ENCODE measurements at places on chromosomes 13 and 19.

GRCh38 chr13:77878190-77878589, 40.4 kb downstream of the EDNRB start:
- no peak for DNase-seq

GRCh38 chr13:110478405-110479214, 82.9 kb downstream of the RAB20 start:
- DNase-seq: no peak

DNA sequence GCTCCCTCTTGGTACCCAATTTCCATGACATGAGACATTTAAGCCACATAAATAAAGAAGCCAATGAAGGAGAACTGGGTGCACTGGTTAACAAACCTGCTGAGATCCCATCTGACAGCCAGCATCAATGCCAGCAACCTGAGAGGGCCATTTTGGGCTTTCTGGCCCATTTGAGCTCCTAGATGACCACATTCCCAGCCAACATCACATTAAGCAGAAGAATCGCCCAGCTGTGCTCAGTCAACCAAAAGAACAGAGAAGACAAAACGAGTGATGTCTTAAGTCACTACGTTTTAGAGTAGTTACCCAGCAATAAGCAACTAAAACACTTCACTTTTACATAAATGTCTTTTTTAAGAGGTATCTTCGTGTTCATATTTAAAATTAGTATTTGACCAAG, 21.9 kb downstream of the LCP1 start:
- no peak for DNase-seq

DNA sequence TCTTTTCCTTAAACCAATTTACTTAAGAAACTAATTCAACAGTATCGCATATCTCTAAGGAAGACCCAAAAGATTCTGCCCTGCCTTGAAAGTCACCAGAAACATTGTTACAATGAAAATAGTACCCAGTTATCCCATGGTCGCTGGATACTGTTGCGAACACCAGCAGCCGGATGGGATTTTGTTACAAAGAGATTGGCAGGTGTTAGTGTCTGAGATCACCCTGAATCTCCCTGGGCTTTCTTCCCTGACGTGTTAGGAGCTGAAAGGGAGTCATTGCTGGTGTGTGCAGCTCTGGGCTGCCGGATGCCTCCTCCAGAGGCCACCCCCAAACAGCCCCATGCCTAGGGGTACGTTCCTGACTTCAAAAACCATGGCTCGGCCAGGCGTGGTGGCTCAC, 38.2 kb downstream of the PTPRS start:
- no peak for DNase-seq

DNA sequence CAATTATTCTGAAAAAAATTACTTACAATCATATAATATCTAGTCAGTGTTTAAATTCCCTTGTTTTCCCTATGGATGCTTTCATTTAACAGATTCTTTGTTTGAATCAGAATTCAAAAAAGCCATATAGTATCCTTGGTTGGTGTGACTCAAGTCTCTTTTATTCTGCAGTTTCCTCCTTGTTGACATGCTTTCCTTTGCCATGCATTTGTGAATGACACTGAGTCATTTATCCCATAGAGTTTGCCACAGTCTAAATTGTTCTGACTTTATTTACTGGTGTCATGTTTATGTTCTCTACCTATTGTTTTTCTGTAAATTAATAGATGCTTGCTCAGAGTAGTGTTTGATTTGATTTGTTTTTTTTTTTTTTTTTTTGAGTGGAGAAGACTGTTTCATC, 893.8 kb upstream of the SLC10A2 start:
- DNase-seq: no peak

- no peak for DNase-seq
Observed at GRCh38 chr19:15812060-15812722, 3.3 kb downstream of the OR10H1 start.

GRCh38 chr13:106527445-106527801, 8.0 kb downstream of the EFNB2 start:
- no peak for DNase-seq

GRCh38 chr13:53447863-53448262, 419.2 kb downstream of the OLFM4 start:
- no peak for DNase-seq

- no peak for DNase-seq
Observed at GRCh38 chr13:41059456-41060081, 1.7 kb upstream of the WBP4 start.

- no peak for DNase-seq
Observed at GRCh38 chr13:99064624-99065234, 86.9 kb upstream of the DOCK9 start.

DNA sequence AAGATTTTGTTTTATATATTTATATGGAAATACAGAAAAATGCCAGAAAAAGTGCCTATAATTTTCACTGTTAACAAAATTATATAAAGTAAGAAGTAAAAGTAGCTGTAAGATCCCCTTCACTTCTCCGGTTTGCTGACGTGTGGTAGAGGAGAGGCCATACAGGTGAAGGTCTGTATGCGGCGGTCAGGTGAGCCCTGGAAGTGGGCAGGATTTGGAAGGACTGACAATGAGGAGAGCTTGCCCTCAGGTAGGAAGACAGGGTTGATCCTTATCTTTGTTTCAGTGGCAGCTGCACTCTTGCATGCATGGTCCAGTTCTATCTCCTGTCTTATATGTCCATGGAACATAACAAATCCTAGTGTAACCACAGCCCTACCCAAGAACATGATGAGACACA, 16.9 kb upstream of the TFDP1 start:
- DNase-seq: no peak

DNA sequence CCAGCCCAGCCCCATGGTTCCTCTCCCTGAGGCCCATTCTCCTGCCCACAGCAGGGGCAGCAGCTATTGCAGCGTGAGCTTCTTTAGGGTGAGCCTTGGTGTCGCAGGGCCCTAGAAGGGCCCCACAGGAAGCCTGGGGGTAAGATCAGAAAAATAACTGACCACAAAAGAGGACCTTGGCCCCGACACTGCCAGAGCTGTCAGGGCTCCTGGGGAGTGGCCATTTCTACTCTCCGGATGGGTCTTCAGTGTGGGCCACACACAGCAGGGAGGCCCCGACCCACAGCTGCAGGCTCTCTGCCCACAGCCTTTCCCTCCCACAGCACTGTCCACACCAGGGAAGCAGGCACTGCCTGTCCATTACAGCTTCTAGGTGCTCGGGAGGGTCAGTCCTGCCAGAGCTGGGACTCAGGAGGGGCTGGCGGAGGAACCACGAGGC, 3.5 kb upstream of the SIGLEC8 start:
- no peak for DNase-seq

DNA sequence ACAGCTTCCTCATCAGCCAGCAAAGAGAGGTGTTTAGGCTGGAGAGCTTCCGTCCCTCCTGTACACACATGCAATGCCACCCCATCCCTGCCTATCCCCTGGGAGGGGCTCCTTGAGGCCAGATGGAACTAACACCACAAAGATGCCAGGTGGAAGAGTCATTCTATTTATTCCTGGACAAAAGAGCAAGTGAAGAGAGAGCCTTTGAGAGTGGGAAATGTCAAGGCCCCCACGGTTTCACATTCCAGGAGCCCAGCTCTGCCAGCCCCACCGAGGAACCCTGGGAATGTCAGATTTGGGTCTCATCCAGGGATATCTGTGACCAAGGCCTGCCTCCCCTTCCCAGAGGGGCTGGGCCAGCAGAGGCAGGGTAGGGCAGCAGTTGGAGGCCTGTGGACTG, 30.8 kb upstream of the IGFL1 start:
- DNase-seq: no peak

DNA sequence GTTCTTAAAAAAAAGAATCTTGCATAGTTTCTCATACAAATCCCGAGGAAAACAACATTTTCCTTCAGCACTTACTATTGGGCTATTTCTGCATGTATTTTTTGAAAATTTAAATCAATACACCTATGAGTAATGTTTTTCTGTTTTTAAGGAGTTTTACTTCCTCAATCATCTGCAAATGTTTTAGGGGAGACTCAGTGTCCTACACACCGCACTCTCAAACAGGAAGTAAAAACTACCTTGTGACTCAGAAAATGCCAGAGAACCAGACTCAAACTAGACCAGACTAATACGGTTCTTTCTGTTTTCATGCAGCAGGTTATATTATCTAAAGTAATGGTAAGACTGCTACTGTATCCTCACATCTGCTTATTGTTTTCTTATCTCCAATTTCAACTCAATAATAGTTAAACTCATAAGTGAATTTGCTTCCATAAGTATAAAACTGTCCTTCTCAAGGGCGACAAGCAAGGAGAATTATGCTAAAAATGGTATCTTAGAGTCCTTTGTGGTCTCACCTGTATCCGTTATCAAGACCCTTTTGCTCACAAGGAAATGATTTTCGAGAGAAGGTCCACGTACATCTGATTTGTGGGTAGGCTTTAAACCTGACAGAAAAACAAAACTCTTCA, 52.5 kb downstream of the FLT3 start:
- DNase-seq: no peak

DNA sequence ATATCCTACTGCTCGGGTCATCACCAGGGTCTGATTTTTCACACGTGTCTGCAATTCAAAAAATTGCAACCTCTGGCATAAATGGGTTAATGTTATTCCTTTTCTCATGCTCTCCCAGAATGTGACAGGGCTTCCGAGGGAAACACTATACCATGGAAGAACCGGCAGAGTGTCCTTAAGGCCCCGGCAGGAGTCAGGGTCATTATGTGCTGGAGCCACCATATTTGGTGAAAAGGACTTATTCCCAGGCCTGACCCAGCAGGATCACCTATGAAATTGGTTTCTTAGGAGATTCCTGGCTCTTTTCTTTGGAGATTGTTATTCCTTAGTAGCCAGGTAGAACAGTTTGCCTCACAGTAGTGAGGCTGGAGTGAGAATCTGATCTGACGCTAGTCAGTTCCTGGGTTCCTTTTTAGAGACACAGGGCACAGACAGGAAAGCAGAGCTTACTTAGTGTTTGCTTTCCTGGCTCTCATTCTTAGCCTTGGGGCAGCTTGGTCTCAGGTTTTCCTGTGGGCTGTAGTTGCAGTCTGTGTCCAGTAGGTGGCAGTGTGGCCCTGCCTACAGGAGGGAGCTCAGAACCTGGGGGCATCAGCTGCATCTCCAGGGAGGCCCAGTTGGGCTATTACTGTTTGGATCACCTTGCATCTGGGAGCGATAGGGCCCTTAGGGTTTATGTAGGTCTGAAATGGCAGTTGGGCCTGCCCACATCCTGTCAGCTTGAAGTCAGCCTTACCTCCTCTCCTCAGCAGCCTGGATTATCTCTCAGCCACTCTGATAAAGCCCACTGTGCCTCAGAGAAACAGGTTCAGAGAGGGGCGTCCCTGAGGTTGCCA, 12.4 kb downstream of the SNRNP70 start:
- no peak for DNase-seq

- no peak for DNase-seq
Observed at GRCh38 chr13:37657134-37657533, 58.6 kb upstream of the POSTN start.

DNA sequence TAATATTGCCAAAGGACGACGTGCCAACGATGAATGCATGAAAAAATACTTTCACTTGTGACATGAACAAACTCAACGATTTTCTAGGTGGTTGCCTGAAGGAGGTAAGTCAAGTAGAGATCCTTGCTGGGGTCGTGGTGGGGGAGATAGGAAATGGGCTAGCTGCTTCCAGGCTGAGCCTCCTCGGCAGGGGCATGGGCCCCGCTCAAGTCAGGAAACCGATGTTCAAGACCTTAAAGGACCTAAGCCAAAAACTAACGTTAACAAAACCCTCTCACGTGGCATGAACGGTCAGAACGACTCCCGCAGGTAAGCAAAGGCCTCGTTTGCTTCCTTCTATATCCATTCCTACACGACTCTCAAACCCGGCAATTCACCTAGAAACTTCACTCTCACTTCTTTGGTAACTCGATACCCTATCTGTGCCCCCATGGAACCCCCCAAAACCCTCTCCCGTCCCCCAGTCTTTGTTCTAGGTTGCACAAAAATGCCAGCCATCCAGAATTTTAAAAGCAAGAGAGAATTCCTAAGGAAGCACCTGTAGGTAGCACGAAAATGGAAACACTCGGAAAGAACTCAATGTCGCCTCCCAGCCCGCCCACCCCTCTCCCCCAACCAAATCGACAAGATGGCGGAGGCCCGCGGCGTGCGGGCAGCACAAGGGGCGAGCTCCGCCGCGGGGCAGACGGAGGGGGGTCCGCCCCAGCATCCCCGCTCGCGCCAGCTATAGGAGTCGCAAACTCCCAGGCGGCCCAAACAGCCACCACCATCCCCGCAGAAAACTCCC, 13.6 kb downstream of the ACP4 start:
- DNase-seq: no peak

DNA sequence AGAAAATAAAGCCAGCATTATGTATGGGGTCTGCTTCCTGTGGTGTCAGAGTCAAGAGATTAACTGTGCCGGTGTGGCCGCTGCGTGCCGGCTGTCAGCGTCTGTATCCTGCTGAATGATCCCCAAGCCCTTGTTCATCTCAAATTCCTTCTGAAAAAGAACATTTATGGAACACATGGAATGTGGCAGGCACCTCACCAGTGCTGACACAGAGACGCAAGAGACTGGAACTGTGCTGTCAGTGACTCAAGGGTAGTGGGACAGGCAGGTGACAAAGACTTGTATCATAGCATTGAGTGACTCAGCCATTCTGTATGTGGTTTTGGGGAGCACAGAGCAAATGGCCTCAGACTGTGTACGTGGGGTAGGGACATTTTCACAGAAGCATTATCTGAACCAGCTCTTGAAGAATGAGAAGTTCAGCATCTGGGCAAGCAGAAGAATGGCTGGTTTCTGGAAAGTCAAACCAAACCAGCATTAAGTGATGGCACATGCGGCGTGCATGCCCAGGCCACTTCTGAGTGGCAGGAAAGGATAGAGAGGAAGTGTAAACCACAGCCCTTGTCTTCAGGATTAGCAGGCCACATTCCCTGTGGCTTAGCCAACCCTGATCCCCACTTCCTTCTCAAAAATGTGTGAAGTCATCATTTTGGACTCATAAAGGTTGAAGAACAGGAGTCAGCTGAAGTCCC, 54.0 kb upstream of the IRS2 start:
- no peak for DNase-seq

- DNase-seq: no peak
Observed at GRCh38 chr19:23772675-23773063, 14.0 kb upstream of the ZNF681 start.

DNA sequence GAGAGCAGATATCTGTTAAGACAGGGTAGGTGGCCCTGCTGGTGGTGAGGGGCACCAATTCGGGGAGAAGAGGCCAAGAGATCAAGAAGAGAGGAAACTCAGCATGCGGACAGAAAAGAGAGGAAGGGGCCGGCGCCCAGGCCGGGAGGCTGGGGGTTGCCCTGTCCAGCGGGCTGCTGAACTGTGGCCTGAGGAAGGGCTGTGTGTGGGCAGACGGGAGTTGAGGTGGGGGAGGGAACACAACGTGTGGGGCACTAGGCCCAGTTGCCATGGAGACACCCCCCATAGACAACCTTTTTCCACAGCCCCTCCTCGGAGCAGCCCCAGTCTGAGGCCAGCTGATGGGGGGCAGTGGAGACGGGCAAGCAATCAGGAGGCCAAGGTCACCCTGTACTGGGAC, 2.5 kb upstream of the CACNG8 start:
- DNase-seq: no peak

GRCh38 chr13:97339988-97340749, 93.8 kb upstream of the RAP2A start:
- no peak for DNase-seq

- DNase-seq: peak; percentile 23
Observed at GRCh38 chr13:99969919-99970650, 1.5 kb downstream of the ZIC5 start.

GRCh38 chr13:22041741-22042140, 370.9 kb downstream of the FGF9 start:
- DNase-seq: no peak

- DNase-seq: no peak
Observed at GRCh38 chr19:37505958-37506386, 767 bp upstream of the ZNF793 start.

- DNase-seq: no peak
Observed at GRCh38 chr13:59542303-59542702, 621.4 kb downstream of the DIAPH3 start.
